ENCODE measurements at places on chromosomes 2 and 18.
A peak's percentile ranks its signal among the peaks of the same experiment; 100 is the strongest.

DNA sequence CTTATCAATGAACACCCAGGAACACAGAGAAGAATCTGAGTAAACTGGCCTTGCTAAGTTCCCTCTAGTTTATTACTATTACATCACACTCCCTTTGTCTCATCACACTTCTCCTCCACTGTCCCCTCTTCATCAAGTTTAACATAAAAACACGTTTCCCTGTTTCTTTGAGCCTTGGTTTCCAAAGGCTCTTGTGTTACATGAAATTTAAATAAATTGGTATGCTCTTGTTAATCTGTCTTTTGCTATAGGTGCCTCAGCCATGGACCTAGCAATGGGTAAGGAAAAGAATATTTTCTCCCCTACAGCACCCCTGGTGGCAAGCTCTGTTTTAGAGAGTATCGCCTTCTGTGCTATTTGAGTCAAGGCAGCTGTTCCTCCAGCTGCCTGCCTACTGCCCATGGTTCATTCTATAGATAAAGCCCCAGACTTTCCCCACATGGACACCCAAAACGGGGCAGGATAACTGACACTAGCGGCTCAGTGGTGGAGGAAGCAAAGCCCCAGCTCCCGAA is 31.8 kb downstream of the TGIF1 start:
- DNase-seq = no peak

GRCh38 chr2:147424766-147425165 is 420.1 kb upstream of the ACVR2A start:
- DNase-seq = peak; percentile 16

GRCh38 chr2:71337776-71338175 is 6.2 kb downstream of the ZNF638 start:
- DNase-seq = no peak

DNA sequence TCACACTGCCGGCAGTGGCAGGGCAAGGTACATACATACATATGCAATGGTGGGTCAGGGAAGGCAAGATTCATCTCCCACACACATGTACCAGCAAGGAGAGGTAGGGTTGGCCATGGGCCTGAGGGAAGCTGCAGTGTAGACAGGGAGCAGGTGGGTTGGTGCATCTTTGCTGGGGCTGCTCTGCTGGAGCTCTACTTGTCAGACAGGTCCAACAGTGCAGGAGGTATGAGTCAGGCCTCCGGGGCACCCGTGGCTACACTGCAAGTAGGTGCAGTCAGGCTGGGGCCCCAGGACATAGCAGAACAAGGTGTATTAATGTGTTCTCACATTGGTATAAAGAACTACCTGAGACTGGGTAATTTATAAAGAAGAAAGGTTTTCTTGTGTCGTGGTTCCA is 281.1 kb upstream of the COL3A1 start:
- no peak for DNase-seq

DNA sequence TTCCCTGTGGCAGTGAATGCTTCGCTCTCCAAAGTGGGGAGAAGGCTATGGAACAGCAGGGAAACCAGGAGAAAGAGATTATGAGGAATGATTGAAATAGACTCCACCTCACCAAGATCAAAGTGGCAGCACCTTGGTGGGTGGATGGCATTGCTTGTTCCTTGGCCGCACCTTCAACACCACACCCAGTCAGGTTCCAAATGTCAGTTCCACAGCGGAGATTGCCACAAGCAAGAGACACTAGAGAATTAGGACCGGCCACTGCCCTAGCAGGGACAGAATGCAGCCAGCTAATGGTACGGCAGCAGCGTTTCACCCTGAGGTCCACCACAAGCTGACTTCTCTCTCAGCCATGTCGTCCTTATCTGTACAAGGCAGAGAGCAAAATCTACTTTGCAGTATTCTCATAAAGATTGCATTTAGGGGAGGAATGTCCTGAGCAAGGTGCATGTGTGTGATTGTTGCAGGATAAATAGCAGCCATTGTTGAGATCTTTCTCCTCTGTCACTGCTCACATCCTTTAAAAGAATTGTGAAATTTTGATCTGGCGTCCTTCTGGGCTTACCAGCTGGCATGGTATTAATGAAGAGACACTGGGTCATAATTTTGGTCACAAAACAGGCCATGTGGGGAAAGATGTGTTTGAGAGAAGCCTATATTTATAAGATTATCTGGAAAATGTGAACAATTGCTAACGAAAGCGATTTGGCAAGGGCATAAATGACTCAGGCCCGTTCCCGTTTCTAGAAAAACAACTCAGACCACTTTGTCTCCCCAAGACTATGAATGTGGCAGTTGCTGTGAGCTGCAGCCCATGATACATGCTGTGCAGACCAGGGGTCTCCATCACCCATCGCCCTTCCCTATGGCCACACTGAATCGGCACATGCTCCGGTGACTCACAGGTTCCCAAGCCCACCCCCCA is 228.6 kb upstream of the ID2 start:
- no peak for DNase-seq

GRCh38 chr2:238113611-238114010 is 13.5 kb downstream of the ESPNL start:
- DNase-seq = no peak

GRCh38 chr2:164771897-164772296 is 69.7 kb downstream of the COBLL1 start:
- no peak for DNase-seq

DNA sequence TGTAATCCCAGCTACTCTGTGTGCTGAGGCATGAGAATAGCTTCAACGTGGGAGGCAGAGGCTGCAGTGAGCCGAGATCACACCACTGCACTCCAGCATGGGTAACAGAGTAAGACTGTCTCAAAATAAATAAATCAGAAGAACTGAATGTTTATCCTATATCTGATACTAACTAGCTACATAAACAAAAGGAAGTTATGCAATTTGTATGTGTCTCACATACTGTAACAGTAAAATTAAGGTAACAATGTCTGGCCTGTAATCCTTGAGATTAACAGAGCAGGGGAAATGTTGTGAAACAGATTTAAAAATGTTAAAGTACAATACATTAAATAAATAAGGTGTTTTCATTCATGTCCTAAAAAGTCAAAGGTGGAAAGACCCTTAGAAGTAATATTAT is 150.8 kb downstream of the MEMO1 start:
- no peak for DNase-seq

DNA sequence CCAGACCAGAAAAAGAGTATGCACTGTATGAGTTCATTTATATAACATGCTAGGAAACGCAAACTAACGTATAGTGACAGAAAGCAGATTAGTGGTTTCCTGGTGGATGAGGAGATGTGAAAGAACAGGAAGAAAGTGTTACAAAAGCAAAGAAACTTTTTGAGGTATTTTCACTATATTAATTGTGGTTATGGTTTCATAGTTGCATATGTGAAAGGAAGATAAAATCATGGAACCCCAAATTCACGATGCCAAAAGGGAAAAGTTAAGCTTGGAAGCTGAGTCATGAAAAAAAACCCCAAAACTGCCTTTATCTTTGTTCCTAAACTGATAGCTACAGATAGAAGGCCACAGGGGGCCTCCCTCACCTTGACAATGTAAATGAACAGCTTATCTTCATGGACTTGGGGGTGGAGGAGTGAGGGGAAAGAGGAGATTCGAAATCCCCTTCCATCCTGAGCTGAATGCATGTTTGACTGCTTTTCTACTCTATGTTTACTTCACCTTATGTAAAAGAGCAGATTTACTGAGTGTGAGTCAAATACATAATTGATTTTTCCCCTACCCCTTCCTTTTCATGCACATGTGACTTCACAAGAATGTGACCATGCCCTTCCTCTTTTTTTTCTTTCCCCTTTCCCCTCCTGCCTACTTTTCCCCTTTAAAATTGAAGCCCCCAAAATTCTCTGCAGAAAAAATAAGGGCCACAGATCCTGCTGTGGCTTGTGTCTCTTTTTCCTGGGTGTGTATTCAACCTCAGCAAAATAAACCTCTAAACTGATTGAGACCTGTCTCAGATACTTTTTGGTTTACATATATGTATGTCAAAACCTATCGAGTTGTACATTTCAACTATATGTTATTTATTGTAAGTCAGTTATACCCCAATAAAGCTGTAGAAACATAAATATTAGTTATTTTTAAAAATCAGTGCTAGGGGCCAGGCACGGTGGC is 100.1 kb upstream of the TLK1 start:
- peak; percentile 51 for DNase-seq

- DNase-seq = peak; percentile 1
These were observed 436.6 kb upstream of the NRP2 start for GRCh38 chr2:205245652-205246051.

DNA sequence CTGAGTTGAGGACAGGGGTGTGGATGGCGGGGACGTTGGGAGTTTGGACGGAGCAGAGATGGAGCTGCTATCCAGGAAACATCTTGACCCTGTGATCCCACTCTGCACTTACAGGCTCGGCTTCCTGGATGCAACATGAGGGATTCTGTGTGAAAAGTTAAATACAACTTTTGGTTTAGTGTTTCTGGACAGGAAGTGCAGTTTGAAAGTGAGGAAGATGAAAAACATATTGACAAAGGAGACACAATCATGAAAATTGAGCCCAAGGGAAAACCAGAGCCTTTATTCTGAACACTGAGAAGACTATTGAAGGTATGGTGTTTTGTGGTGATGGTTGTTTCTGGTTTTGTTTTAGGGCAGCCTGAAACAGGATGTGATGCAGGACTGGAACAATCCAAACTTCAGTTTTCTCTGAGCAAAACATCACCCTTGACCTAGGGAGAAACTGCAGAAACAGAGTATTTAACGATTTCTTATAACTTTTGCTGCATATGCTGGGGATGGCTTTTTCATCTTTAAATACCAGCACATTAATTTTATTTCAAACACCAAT is 76.5 kb upstream of the RFX8 start:
- no peak for DNase-seq

DNA sequence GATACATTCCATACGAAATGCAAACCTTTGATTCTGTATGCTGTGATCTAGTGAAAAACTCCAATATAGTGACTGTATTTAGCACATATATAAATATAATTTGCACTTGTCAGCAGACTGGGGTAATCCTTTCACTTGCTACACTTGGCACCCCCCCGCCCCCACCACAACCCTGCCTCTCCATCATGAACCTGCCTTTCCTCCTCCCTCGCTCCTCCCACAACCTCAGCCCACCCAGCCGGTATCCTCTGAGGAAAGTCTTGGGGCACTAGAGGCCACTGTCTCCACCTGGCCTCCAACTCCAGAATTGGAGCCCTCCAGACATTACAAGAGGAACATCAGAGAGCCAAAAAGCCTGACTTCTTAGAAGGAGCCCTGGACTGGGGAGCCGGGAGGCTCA is 196.3 kb downstream of the LOXHD1 start:
- DNase-seq = no peak

GRCh38 chr18:26317398-26317797 is 91.2 kb downstream of the TAF4B start:
- DNase-seq = no peak

DNA sequence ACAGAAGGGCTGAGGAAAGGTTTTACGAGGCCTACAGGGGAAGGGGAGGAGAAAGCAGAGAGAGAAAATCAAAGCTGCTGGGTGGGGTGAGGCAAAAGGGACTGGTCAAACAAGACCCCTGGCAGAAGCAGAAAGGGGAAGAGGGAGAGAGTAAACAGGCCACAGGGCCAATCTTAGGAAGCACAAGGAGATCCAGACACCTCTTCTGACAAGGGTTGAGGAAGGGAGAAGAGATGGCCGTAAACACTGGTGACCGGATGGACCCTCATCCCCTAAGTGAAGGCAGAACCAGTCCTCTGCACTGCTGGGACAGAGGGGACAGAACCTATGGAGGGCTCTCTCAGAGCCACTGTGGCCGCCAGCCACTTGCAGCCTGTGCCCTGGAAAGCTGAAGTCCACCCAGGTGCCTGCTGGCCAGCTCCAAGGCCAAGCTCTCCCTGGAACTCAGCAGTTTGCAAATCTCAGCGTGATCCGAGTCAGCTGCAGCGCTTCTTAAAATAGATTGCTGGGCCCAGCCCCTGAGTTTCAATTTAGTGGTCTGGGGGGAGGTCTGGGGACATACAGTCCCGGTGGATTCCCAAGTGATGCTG is 108.8 kb downstream of the TMEM163 start:
- DNase-seq = no peak

DNA sequence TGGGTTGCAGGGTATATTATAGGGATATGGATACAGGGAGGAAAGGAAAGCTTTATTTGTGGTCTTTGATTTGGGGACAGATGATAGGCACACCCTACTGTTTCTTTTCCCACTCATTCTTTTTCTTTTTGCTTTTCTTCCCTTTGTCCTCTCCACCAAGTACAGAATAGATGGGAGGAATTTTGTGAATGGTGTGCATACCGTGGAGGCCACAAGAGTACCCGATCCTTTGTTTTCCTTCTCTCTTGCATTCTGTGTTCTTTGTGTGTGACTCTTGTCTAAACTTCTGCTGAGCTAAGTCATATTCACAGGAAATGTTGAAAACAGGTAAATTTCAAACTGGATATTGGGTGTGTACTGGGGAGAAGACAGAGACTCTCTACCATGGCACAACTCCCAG is 321.4 kb upstream of the SLC8A1 start:
- DNase-seq = no peak

DNA sequence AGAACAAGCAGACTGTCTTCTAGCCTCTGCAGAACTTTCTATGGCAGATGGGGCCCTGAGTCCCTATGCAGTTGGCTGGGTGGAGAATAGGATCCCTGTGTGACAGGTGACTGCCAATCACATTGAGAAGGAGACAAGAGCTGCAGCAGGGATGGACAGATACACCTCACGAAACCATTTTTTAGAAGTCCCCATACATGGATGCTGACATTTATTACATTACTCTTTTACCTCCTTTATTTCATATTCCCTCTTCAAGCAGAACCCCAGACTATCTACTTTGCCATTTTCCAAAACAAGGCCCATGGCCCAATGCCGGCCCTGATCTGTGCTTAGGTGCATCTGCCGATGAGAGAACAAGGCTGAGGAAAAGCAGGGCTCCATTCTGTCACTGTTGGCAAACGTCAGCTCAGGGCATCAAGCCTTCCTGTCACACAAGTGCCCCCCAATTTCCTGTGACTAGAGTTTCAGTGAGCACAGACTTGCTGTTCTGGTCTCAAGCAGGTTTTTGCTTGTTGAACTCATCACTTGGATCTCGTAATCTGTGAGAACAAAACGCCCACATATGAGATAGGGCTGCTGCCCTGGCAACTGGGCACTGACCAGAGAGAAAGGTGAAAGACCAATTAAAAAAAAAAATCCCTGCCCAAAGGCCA is 35.8 kb downstream of the LOXHD1 start:
- no peak for DNase-seq

- DNase-seq = no peak
These were observed 12.5 kb downstream of the ABCG8 start for GRCh38 chr2:43851011-43851980.

GRCh38 chr2:40370007-40370395 is 81.9 kb downstream of the SLC8A1 start:
- DNase-seq = no peak
